ENCODE measurements at places on chromosomes 2 and 18.

DNA sequence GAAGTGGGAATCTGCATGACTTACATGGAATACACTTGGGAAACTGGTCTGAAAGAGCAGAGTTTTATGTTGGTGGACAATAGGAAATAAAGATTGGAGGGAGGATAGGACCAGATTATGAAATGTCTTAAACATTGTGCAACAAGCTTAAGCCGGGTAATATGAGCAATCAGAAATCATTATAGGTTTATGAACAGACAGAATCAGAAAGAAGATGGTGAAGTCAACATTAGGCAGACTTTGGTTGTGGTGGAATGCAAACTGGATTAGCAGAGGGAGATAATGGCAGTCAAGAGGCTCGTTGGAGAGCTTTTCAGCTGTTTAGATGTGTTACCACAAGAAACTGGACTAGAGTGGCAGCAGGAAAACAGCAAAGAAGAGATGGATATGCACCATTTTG, 43.5 kb downstream of the CRIM1 start:
- no peak for DNase-seq

- no peak for DNase-seq
These were observed 1.3 kb downstream of the TANC1 start for GRCh38 chr2:158969715-158970240.

- no peak for DNase-seq
These were observed 116.7 kb downstream of the DSC3 start for GRCh38 chr18:30925795-30926194.

GRCh38 chr2:217662984-217663602, 339.7 kb downstream of the TNS1 start:
- no peak for DNase-seq

GRCh38 chr2:55856936-55857335, 66.6 kb downstream of the EFEMP1 start:
- DNase-seq: no peak

GRCh38 chr2:23574919-23575654, 190.1 kb downstream of the KLHL29 start:
- no peak for DNase-seq

DNA sequence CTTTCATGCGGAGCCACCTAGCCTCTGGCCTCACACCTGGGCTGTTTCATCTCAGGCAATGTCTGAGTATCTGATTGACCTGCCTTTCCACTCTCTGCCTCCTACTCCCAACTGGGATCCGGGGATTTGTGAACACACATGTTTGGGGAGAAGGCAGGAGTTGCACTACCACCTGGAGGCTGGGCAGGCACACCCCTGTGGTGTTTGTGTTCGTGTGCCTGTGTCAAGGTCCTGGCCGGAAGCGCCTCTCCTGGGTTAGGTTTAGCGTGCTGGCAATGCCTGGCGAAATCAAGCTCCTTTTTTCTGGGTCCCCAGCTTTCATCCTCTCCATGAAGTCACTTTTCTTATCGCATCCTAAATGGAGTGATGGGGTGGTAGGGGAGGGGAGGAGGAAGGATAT, 63.9 kb downstream of the GATA6 start:
- DNase-seq: no peak

DNA sequence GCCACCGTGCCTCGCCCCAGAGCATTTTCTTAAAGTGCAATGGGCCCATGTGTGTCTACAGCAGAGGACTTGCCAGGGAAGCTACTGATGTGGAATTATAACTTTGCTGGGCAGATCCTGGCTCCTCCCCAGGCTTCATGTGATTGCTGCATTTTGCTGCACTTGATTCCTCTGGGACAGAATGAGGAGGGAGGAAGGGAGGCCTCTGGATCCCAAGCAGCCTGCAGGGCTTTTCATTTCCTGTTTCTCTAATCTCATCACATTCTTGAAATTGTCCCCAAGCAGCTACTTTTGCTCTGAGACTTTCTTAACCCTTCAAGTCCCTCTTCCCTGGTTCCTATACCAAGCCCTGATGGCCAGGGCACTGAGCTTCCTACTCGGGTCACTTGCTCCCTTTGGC, 134.4 kb upstream of the SEC11C start:
- DNase-seq: peak; percentile 59

- DNase-seq: no peak
These were observed 153.3 kb upstream of the NDUFV2 start for GRCh38 chr18:8949206-8949605.

- DNase-seq: no peak
These were observed 13.4 kb downstream of the UBXN2A start for GRCh38 chr2:23953625-23954024.

- no peak for DNase-seq
These were observed 4.2 kb upstream of the ZBTB7C start for GRCh38 chr18:48413342-48413741.

- no peak for DNase-seq
These were observed 182.8 kb upstream of the MEIS1 start for GRCh38 chr2:66252109-66252508.

DNA sequence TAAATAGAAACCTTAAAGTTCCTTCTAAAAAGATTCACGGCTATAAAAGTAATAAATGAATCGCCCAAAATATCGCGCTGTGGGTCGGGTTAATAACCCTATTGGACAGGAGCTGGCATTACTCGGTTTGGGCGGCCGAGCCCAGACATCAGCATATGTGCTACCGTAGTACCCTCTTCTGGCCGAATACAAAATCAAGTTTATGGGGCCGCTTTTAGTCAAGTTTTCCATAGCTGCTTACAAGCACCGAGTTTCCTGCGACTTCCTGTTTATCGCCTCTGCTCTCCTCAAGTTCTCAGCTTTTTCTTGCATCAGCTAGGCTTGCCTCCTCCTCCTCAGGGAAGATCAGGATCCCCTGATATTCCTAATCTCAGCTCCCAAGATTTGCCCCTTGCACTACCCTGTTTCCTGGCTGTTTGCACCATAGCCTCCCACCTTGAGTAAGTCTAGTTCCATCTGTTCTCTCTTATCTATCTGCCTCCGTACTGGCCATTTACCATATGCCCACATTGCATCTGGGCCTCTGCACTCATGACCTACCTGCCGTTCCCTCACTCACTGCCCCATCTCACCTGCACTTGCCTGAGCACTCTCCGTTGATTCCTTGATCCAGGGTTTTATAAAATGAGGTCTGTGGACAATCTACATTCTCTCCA, 56.1 kb downstream of the SLC35F5 start:
- no peak for DNase-seq

GRCh38 chr18:36567800-36568199, 261.0 kb downstream of the TPGS2 start:
- DNase-seq: no peak

GRCh38 chr2:142131010-142131669, at the start of gene LRP1B:
Gene LRP1B, minus strand, starts transcription at chr2:142131016. Its CDS starts 287 bp downstream, at chr2:142130729.
- no peak for DNase-seq

DNA sequence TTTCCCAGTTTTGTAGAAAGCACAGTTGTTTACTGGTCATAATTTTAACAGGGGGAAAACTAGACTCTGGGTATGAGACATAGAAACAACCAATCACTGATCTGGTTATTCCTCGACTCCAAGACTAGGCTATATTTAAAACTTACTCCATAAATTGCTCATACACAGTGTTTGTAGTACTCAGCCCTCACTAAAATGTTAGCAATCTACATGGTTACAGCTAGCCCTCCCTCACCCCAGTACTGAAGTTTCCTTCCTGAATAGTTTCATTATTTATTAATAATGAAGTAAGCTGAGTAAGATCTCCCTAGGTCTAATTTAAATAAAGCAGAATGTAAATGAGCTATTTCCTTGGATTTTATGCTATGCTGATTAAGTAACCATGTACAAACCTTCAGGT, 275.1 kb downstream of the CDH20 start:
- no peak for DNase-seq

GRCh38 chr2:16026816-16027501, 86.6 kb downstream of the MYCN start:
- no peak for DNase-seq

GRCh38 chr2:226227341-226227740, 572.3 kb downstream of the IRS1 start:
- DNase-seq: no peak

- DNase-seq: no peak
These were observed 290.2 kb upstream of the TCF4 start for GRCh38 chr18:55878224-55878623.

- DNase-seq: no peak
These were observed 276.3 kb upstream of the ERBB4 start for GRCh38 chr2:212814941-212815340.

DNA sequence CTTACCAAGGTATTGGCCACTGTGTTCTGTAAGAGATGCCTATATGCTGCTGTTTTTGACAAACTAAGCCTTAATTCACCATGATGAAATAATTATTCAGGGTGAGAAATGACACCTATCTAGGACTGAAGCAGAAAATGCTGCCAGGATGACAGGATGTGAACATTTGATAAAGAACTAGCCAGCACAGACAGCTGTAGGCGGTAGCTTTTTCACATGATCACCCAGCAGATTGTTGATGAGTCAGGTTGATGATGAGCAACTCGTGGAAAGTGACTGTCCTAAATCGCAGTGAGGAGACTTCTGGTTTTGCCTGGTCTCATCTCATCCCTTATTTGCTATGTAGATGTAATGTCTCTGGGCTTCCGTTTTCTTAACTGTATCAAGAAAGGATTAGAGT, 144.1 kb downstream of the PRPF40A start:
- DNase-seq: peak; percentile 54

DNA sequence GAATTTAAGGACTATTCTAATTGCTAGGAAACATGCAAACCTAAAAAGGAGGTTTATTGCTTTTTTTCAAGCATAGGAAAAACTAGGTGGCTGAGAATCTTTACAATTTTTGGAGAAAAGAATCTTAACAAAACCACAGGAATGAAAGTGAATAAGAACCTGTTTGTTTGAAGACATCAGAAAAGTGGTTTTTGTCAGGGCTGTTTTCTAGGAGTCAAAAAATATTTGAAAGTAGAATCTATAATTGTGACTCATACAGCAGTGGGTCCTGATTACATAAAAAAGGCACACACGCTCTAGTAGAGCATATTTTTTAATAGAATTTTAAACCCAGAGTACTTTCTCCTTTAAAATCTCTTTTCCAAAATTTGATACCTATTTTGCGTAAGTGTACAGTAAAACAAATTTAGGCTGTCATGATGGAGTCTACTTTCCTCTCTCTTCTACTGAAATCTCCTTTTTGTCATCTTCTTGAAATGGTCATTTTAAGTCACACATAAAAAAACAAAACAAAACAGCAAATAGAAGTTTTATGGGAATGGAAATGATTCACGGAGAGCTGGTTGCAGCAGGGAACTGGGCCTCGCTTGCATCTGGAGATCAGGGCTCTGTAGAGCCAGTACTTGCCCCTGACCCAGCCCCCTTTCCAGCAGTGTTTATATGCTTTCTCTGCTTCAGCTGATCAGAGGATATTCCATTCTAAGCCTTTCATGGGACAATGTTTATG, 59.1 kb upstream of the PELI1 start:
- peak; percentile 57 for DNase-seq

DNA sequence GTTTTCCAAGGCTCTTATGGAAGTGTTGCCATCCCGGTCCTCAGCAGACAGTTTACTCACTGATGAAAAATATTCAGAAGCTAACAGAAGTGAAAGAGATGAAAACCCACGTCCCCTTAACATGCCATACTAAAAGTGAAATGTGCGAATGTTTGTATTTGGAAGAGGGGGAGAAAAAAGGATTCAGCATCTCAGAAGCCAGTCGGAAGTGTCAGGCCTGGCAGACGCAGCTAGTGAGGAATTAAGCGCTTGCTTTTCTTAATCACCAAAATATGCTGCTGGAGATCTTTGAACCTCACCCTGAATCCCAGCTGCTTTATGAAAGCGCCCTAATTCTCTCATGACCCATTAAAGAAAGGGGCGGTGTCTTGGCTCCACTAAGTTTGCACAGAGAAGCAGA, 653.7 kb downstream of the DCDC2C start:
- DNase-seq: no peak

DNA sequence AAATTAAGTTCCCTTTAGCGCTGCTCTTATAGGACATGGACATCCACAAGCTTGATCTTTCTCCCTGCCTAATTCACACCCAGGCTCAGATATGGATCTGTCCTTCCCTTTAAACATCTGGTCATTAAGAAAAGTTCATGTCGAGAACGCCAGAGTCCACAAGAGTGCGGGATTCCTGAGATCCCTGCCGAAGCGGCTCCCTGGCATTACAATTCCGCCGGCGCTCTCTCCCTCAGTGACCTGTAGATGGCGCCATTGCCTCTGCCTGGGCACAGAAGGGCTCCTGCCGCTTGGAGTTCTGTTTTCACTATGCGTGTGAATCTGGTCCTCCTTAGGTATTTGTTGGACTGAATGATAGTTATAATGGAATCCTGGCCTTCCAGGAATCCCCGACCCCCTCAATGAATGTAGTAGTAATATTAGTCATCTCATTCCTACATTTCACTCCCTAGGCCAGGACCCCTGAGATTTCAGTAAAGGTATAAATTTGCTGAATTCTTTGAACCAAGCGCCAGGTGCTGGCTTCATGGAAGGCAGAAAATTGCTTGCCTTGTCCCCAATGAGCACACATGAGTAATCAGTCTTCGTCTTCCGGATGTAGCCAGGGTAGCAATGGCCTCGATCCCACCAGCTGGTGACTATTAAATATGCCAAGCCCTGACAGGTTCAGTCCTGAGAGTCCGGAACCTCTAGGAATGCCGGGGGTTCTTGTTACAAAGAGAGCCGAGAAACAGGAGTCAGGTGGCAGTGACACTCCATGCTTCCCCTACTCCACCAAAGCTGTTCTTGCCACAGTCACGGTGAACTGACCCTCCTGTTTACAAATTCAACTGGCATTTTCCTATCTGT, 26.4 kb upstream of the CD207 start:
- DNase-seq: peak; percentile 13

DNA sequence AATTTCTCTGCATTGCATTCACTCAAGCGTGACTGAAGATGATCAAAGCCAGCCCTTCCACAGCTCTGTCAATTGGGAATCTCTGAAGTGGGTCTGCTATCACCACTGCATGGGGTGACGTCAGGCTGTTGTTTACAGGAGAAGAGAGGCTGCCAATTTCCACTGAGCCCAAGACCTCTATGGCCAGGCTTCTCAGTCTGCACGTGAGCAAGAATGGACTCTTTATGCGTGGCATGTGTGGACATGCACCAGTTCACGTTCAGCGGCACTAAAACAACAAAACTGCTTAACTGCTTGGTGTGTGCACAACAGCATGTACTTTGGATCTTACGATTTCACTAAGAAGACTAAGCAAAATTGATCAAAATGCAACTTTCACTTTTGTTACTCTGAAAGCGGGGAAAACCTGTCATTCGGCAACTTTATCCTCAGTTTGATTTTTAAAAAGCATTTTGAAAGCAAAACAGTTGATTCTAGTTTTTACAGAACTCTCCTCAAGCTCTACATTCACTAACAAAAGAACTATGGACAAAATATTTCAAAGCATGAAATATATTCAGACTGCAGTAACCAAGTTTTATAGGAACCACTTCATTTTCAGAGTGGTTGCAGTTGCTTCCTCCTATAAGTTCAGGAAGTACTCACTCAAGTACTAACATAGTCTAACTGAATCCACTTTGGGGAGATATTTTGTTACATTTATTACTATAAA, 77.0 kb upstream of the SERTAD2 start:
- no peak for DNase-seq

GRCh38 chr2:99754210-99754609, 264.4 kb upstream of the REV1 start:
- no peak for DNase-seq

- no peak for DNase-seq
These were observed 78.6 kb downstream of the ASB1 start for GRCh38 chr2:238505119-238505891.

GRCh38 chr18:56269958-56270357, 368.4 kb downstream of the TXNL1 start:
- no peak for DNase-seq
